Activated T-helper 1 cell treated with Interleukin-2 at 50 U/mL for 16 hours (primary cell): ENCODE measurements at places on chromosomes 12 and 14.

DNA sequence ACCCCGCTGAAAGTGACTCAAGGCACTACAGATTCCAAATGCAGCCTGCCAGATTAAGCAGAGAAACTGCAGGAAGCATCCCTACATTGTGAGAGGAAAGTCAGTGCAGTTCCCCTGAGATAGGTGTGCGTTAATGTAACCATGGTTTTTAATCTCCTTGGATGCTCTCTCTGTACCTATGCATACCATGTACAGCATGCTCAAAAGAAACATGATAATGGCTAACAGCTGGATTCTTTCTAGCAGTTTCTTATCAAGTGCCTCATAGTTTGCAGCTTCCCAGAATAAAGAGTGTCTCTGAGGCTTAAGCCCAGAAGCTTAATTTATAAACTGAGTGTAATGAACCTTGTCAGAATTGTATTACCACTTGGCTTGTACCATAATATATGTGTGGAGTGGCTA lies 17.1 kb upstream of the MDM1 start:
- no peak for DNase-seq

DNA sequence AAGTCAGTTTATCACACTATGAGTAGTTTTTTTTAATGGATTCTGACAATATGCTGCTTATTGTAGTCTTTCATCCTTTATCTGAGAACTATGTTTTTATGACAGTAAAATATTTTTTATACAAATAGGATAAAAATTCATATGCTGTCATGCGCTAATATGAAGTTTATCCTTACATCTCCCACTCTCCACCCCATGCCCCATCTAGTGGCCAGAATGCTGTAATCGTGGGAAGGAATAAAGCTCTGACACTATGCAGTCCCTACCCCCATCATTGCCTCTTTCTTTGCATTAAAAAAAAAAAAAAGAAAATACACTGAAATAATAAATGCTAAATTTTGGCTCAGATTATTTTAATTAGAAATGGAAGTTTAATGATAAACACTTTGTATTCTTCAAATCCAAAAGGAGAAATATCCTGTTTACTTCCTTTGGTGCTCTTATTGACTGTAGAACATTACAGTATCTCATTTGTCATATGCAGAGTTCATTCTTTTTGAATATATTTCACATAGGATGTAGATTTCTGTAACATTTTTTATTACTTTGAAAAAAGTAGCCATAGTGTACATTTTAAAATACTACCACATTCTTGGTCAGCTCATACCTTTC lies 145.9 kb upstream of the SLCO1C1 start:
- DNase-seq: no peak

DNA sequence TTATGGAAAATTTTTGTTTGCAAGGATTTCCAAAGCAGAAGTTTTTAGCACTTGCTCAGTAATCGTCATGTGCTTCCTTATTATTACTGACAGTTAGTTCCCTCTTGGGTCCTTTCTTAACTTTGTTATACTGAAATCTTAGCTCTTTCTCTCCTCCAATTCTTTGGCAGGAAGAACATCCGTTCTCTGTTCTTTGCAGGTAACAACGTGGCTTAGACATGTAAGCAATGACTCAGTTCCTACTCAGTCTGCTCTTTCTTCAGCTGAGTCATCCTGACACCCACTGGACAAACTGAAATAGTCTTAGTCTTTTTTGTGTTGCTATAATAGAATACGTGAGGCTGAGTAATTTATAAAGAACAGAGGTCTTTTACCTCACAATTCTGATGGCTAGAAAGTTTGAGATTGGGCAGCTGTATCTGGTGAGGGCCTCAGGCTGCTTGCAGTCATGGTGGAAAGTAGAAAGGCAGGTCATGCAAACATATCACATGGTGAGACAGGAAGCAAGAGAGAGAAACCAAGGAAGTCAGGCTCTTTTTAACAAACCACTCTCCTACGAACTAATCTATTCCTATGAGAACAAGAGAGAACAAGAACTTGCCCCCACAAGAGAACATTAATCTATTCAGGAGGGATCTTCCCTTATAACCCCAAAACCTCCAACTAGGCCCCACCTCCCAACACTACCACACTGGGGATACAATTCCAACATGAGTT lies 49.2 kb downstream of the TESPA1 start:
- DNase-seq: no peak

- DNase-seq: no peak
These were observed 14.2 kb downstream of the PLEKHH1 start for GRCh38 chr14:67547224-67547780.

DNA sequence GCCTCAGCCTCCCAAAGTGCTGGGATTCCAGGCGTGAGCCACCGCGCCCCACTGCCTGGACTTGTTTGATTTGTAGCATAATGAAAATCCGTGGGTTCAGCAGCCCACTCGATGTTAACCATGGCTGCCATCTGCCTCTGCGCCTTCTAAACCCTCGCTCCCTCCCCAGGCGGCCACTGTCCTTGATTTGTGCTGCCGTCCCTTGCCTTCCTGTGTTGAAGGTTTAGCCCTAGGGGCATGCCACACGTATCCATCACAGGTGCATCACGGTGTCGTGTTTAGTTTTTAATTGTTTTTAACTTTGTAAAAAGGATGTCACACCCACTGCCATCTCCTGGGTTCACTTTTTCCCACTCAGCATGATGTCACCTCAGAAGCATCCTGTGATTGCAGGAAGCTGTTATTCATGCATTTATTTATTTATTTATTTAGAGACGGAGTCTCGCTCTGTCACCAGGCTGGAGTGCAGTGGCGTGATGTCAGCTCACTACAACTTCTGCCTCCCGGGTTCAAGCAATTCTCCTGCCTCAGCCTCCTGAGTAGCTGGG lies 24.5 kb upstream of the ULK1 start:
- no peak for DNase-seq

DNA sequence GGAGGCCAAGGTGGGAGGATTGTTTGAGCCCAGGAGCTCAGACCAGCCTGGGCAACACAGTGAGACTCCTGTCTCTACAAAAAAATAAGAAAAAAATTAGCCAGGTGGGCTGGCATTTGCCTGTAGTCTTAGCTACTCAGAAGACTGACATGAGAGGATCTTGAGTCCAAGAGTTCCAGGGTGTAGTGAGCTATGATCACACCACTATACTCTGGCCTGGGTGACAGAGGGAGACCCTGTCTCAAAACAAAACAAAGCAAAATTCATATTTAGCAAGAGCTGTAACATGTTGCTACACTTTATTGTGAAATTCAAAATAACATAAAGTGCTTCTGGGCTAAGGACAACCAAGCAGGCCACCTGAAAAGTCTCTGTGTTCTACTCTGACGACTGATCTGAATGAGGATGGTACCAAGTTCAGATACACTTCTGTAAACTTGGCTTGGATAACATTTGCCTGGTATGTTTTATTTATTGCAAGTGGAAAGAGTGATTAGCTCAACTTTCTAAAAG lies 11.6 kb upstream of the STRN3 start:
- DNase-seq: no peak
